ENCODE measurements at places on chromosomes 6 and 20.

- no peak for DNase-seq
Observed at GRCh38 chr20:21411725-21412124, 14.4 kb upstream of the NKX2-4 start.

DNA sequence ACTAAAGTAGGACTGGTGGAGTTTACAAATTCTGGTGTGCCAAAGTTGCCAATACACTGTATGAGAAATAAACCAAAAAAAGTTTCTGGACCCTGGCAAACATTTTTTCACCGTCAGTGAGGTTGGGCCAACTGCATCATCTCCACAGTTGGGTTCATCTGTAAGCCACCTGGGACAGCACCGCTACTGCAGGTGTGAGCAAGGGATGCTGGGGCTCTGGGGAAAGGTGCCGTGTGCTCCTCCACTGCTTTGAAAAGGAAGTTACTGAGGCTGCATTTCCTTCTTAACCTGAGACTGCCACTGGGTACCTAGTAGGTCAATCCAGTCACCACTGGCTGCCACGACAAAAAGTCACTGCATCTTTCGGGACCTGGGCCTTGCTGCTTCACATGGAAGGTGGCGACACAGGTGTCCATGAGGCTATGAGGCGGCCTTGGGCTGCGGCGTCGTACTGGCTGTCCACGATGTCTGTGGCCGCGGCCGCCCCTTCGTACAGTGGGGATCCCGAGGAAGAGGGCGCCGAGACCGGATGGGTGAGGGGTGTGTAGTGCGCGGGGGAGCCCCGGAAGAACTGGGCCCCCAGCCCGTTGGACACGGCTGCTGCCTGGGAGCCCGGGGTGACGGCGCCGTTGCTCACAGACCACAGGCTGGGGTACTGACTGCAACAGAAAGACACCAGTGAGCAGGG is 9.6 kb downstream of the TBXT start:
- DNase-seq = no peak

DNA sequence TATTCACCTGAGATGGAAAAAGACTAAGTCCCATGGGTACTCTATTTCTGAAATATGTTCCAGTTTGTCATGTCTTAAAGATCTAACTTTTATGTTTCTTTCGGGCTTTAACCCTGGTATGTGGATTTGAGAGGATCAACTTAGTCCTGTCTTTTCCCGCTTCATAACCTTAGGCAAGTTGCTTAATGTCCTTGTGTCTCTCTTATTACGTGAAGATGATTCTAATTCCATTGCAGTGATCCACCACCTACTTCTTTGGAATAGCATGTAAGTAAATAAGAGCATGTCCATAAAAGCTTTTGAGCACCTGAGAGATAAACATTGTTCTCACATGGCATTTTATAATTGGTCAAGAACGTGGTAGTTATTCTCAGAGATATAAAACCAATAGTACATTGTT is 23.0 kb downstream of the SPTLC3 start:
- no peak for DNase-seq

DNA sequence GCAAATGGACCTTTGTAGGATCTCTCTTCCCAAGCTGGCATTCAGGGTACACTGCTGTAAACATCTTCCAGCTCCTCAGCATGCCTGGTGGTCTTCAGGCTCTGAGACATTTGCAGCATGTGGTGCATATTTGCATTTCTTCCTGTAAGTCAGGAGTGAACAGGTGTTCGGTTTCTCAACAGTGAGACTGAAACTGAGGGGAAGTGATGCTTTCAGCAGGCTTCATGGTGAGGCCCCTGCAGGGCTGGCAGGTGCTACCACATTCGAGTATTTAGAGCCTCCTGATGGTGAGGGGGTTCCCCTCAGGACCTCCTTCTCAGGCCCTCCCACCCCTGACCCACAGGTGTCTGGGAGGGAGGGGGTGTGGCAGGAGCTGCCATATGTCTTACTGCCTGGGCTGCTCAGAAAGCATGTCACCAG is 15.1 kb downstream of the MYBL2 start:
- DNase-seq = no peak

DNA sequence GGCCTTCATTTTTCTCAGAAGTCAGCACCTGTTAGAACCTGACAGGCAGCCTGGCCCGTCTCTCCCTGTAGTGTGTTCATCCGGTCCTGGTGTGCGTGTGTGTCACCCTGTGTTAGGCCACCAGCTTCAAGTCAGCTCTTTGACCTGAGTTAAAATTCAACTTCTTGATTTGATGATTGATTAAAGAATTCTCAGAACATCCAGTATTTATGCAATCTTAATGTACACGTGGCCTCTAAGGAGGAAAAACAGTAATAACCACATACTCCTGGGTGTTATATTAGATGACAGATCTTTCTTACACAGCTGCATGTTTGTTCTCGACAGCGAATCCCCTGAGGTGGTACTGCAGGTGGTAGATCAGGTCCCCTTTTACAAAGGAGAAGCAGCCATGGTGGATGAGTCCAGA is 19.1 kb upstream of the TMEM217 start:
- DNase-seq = no peak

- no peak for DNase-seq
Observed at GRCh38 chr6:134821928-134822864, 127.7 kb downstream of the ALDH8A1 start.

DNA sequence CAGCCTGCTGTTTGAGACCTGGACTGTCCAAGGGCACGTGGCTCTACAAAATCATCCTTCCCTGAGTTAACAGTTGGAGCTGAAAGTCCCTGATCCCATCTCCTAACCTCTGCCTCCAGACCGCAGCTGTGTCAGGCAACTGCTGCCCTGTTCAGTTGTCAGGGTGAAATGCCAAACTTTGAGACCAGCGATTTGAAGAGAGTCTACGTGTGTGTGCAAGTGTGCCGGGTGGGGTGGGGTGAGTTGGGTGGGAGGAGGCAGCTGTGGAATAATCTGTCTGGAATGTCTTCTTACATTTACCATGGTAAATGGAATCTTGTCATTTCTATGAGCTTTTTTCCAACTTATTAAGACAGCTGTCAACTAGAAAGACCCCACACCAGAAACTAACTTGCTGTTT is 81.0 kb upstream of the FAM8A1 start:
- no peak for DNase-seq

GRCh38 chr6:166998256-166999144 is 697 bp upstream of the CEP43 start:
- DNase-seq = no peak

GRCh38 chr20:49894073-49894470 is 21.3 kb downstream of the SPATA2 start:
- DNase-seq = no peak

GRCh38 chr6:130377371-130377770 is 11.6 kb downstream of the TMEM200A start:
- DNase-seq = peak; percentile 36

- DNase-seq = no peak
Observed at GRCh38 chr6:144753023-144753705, 468.0 kb downstream of the UTRN start.

DNA sequence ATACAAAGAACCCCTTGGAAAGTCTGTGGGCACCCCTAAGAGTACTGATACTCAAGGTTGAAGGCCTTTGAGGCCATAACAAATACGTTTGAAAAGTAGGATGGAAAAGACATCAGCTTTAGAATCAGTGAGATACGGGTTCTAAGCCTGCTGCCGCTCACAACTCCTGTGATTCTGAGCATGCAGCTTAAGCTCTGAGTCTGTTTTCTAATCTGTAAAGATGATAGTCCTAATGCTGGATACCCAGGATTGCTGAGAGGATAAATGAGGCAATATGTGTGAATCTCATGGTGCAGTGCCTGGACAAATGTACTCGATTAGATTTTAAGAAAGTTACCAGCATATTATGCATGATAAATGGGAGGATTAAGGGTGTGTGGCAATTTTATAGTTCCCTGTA is 321.0 kb upstream of the HSF2 start:
- DNase-seq = no peak

- DNase-seq = no peak
Observed at GRCh38 chr6:91167846-91168245, 581.0 kb upstream of the MAP3K7 start.

GRCh38 chr6:130215526-130215925 is 7.2 kb downstream of the SAMD3 start:
- no peak for DNase-seq

DNA sequence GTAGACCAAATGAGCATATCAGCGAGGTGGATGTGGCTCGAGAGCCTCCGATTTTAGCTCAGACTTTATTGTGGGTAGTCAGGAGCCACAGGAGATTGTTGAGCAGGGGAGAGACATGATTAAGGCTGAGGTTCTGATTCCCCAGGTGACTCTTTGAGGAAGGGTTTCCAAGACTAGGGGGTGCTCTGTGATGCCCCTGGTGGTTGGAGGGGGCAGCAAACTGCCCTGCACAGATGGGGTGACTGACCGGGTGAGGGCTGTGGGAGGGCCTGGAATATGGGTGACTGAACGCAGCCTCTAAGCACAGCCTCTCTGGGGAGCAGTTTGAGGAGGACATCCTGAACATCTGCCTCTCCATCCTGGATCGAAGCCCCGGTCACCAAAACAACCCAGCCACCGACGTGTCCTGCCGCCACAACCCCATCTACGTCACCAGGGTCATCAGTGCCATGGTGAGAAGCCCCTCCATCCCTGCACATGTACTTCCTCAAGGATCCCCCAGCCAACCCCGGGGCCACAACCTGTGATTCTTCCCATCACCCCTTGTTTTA is 17.0 kb downstream of the TGM6 start:
- no peak for DNase-seq

GRCh38 chr6:97473979-97474378 is 191.0 kb upstream of the MMS22L start:
- no peak for DNase-seq

- DNase-seq = no peak
Observed at GRCh38 chr20:5395932-5396727, 79.4 kb upstream of the PROKR2 start.

- no peak for DNase-seq
Observed at GRCh38 chr6:18861204-18861603, 474.1 kb downstream of the RNF144B start.

DNA sequence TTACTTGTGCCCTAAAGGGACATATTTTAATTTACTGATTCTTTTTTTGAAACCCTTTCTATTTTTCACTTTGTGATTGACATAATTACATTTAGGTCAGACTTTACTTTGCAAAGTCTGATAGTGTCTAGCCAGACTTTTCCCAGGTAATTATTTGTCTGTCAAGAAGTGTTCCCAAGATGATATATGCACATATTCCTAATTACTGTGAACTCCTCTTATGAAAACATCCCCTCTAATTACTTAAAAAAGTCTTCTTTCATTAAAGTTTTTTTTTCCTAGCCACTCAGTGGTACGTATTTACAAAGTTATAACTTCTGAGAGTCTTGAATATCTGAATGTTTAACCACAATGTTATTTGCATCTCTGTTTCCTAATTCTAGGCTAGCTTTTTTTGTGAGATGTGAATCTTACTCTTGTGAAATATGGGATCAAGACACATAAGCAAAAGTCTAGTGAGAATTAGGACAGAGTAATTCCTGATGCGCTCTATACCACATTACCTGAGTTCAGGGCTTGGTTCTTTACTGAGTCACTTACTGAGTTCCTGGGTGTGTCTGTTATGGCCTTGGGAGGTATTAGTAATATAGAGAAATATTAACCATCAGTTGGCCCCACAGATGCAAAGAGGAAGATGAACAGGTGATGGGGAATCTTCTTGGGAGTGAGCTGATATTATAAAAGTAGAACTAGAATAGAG is 27.9 kb downstream of the FAM83B start:
- DNase-seq = no peak

DNA sequence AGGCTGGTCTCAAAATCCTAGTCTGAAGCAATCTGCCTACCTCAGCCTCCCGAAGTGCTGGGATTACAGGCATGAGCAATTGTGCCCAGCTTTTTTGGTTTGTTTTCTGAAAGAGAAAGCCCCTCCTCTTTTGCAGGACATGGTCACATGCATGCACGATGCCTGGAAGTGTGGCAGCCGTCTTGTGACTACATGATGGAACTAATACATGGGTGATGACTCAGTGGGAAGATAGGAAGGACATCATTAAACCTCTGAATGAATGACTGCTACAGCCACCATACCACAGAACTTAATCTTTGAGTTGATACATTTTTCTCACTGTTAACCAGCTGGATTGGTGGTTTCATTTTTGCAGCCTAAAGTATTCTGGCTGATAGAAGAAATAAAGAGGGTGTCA is 13.4 kb upstream of the CTNNBL1 start:
- DNase-seq = no peak

GRCh38 chr6:106085984-106086813 is at the start of gene PRDM1:
Gene PRDM1 (plus strand): TSS chr6:106086336. CDS start chr6:106086554, 218 bp downstream.
- DNase-seq = peak; percentile 92

DNA sequence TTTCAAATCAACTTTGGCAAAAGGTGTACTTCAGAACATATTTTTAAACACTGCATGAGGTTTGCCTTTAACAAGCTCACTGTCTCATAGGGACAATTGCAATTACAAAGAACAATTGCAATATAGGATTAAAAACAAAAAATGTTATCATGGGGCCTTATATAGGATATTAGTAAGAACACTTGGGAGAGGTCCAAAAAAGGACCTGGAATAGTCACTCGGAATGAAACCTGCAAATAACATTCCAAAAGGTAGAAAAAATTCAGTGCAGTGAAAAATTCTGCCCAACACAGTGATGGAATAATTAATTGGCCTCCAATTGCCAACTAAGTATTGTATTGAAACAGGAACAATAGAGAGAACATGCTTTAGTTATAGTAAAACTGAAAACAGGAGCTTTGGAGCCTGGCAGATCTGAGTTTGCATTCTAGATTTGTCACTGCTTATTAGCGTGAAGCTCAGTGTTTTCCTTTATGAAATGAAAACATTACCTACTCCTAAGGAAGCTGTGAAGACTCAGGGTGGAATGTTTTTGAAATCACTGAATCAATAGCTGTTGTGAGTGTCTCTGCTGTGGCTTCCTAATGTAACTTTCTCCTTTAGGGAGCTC is 172.6 kb upstream of the BMP5 start:
- DNase-seq = peak; percentile 21

- DNase-seq = peak; percentile 73
Observed at GRCh38 chr20:51022803-51023616, at the start of gene KCNG1. Gene KCNG1 (minus strand): TSS chr20:51023107. CDS start chr20:51010338, 12,769 bp downstream.

- DNase-seq = no peak
Observed at GRCh38 chr6:35511562-35511941, 1.1 kb downstream of the TULP1 start.

GRCh38 chr6:43053545-43054205 is at the start of gene CUL7:
Gene CUL7 (minus strand): TSS chr6:43053851. CDS start chr6:43052788, 1,063 bp downstream.
- DNase-seq = peak; percentile 99

GRCh38 chr20:49854190-49854875 is 41.7 kb downstream of the SLC9A8 start:
- no peak for DNase-seq

GRCh38 chr20:22536956-22537756 is 47.2 kb downstream of the FOXA2 start:
- no peak for DNase-seq

DNA sequence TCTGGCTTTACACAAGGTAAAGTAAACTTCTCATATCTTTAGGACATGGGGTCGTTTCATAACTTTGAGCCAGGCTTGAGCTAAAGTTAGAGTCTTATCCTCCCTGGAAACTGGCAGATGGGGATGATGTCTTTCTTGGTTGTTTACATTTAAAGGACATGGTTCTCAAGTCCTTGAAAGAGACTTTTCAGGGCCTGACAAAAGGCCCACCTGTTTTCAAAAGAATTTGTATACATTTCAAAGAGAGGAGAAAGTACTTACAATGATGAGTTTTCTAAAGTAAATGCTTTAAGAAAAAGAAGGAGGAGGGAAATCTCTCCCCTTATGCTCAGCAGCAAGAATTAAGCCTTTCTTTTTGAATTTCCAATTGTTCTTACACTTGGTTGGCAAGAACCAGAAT is 45.7 kb upstream of the TINAG start:
- DNase-seq = no peak

- DNase-seq = no peak
Observed at GRCh38 chr6:134954272-134955000, 4.5 kb upstream of the ALDH8A1 start.

GRCh38 chr6:85482206-85482904 is 32.5 kb downstream of the NT5E start:
- peak; percentile 69 for DNase-seq

Measured in foreskin fibroblast (primary cell).